ENCODE measurements at places on chromosomes 12 and 14.

DNA sequence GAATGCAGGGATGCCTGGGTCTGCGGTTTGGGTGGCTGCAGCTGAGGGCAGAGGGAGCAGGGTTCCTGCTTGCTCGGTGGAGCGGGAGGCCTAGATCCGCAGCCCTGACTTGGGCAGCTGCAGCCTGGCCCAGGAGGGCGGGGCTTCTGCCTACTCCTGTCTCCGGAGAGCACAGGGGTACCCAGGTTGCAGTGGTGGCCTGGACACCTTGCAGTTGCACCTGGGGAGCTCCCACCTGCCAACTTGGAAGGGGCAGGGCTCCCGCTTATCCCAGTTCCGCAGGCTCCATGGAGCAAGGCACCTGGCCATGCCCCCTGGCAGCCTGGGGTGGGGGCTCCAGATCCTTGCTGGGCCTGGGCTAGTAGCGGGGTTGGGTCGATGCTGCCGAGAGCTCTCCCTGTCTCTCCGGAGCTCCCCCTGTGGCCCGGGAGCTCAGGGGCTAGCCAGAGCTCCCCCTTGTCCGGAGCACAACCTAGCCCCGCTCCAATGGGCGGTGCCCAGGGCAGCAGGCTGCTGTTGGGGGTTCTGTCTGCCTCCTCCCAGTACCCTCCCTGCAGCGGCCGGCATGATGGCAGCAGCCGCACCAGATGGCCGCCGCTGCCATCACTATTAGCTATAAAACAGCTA, 136.4 kb downstream of the PTPRR start:
- H3K4me3 ChIP-seq = no peak overlapping the region
- DNase-seq = no peak
- H3K36me3 ChIP-seq = no peaks in the 10 kb centered on the region
- H3K27ac ChIP-seq = no peak overlapping the region

GRCh38 chr12:111653596-111653995, 32.2 kb downstream of the BRAP start:
- no peak for DNase-seq
- no peak overlapping the region for H3K27ac ChIP-seq
- H3K27me3 ChIP-seq = no peaks in the 10 kb centered on the region

DNA sequence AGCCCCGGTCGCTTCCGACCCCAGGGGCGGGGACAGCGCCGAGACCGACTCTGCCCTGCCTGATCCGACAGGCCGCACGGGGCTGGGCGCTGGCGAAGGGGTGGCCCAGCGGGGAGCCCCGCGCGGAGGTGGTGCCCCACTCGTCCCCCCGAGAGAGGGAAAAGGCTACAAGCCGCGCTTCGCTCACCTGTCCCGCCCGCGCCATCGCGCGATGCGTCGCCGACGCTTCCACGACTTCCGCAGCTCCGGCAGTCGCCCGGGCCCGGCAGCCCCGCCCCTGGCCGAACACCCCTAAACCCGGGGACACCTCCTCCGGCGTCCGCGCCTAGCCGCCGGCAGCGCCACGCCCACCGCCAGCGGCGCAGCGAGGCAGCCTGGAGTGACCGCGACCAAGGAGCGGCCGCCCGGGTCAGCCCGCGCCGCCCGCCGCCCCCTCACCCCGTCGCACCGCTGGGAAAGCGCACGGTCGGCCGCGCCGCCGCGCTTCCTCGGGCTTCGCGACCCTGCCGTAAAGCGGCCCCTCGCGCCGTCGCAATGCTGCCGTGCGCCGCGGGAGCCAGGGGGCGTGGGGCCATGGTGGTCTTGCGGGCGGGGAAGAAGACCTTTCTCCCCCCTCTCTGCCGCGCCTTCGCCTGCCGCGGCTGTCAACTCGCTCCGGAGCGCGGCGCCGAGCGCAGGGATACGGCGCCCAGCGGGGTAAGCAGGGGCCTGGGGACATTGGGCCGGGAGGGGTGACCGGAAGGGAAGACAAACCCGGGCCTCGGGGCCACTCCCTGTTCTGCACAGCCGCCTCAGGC, at the start of the genes BAG5 and COA8:
Gene BAG5 (minus strand): TSS at position 229 of the 797 bp plus-strand sequence. CDS start 1,493 bp downstream, outside the sequence.
Gene COA8 (plus strand): TSS at position 532 of the 797 bp plus-strand sequence. CDS start 42 bp downstream, at position 574.
- H3K27ac ChIP-seq = peak within 1 kb of the TSS; percentile 87
- H3K4me3 ChIP-seq = peak within 1 kb of the TSS; percentile 91
- DNase-seq = peak; percentile 85
- H3K4me1 ChIP-seq = peaks cover 32% of the 10 kb centered on the region
- peaks cover 11% of the 10 kb centered on the region for H3K36me3 ChIP-seq
- H3K27me3 ChIP-seq = no peaks in the 10 kb centered on the region

DNA sequence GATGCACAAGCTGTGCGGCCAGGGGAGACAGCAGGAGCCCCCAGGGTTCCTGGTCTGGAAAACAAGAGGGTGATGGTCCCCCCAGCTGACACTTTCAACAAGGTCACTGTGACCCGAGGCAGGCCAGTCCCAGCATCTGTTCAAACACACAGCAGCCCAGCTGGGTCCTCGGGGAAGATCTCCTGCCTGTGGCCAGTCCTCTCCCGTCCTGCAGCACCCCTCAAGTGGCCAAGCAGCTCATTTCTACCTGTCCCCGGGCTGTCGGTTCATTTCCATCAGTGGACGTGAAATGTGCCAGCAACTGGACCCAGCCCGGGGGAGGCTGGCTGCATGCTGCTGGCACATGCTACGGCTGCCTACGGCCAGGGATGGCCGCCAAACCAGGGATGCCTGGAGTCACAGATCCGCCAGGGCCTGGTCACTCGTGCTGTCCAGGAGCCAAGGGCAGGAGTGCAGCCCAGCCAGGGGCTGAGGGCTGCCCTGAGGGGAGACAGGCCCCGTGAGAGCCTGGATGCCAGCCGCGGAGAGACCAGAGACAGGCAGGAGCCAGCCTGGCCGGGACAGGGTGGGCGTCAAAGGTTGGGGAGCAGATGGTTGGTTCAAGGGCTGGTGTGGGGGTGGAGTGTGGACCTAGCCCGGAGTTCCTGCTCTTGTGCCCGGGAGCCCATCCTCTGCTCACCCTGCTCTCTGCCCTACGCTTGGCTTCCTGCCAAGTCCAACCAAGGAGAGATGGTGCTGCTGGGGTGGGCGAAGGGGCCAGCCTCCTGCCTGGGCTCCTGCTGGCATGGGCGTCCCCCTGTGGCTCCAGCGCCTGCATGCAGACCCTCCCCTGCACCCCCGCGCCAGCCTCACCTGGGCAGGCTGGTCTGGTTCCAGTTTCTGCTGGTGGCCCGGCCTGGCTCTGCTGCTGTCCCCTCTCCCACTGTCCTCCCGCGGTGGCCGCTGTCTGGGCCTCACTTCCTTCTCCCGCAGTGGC, 143.8 kb downstream of the ADGRD1 start:
- no peak overlapping the region for H3K27ac ChIP-seq
- H3K36me3 ChIP-seq = no peaks in the 10 kb centered on the region
- no peaks in the 10 kb centered on the region for H3K4me1 ChIP-seq
- no peak for DNase-seq
- H3K4me3 ChIP-seq = no peak overlapping the region
- no peaks in the 10 kb centered on the region for H3K27me3 ChIP-seq

GRCh38 chr14:29355331-29355730, 572.3 kb downstream of the PRKD1 start:
- no peaks in the 10 kb centered on the region for H3K36me3 ChIP-seq
- H3K4me3 ChIP-seq = no peak overlapping the region
- no peaks in the 10 kb centered on the region for H3K27me3 ChIP-seq
- no peaks in the 10 kb centered on the region for H3K4me1 ChIP-seq
- DNase-seq = no peak

DNA sequence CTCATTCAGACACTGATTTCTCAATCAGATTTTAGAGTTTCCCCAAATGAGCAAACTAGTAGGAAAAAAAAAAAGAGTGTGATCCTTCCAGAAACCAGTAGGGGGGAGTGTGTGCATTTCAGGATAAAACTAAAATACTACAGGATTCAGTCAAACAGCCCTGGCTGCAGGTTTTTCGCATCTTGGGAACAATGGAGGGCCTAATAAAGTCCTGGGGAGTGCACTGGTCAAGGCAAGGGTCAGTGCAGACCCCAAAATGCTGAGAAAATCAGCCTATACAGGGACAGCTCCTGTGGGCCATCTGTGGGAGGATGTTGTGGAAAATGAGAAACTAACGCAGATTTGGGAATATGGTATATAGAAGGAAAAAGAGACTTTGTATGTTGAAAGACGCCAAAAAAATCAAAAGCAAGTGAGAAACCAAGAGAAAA, 22.2 kb upstream of the ABCD4 start:
- no peaks in the 10 kb centered on the region for H3K4me1 ChIP-seq
- no peaks in the 10 kb centered on the region for H3K36me3 ChIP-seq
- H3K27me3 ChIP-seq = no peaks in the 10 kb centered on the region
- H3K27ac ChIP-seq = no peak overlapping the region

DNA sequence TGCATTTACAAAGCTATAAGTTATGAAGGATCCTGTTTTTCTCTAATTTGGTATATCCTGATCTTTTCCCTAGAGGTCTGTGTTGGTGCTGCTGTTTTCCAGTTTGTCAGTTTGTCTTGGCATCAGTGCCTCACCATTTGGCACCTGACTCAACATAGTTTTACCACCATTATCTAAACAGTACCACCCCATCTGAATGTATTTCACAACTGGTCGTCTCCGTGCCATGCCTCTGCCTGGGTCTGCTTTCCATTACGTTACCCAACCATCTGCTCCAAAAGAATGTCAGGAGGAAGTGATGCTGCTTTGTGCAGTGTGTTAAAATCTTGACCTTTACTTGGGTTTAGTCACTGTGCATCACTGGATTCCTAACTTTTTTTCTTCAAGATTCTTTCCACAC, 129.3 kb upstream of the RASSF8 start:
- DNase-seq = no peak
- H3K36me3 ChIP-seq = no peaks in the 10 kb centered on the region
- H3K27ac ChIP-seq = no peak overlapping the region
- H3K4me1 ChIP-seq = no peaks in the 10 kb centered on the region

- H3K4me1 ChIP-seq = no peaks in the 10 kb centered on the region
- H3K27me3 ChIP-seq = no peaks in the 10 kb centered on the region
- H3K4me3 ChIP-seq = no peak overlapping the region
- H3K27ac ChIP-seq = no peak overlapping the region
- no peaks in the 10 kb centered on the region for H3K36me3 ChIP-seq
Observed at GRCh38 chr12:114744691-114745090, 60.7 kb upstream of the TBX3 start.

- no peaks in the 10 kb centered on the region for H3K36me3 ChIP-seq
- peaks cover 15% of the 10 kb centered on the region for H3K4me1 ChIP-seq
- H3K4me3 ChIP-seq = no peak overlapping the region
- H3K27ac ChIP-seq = no peak overlapping the region
- no peaks in the 10 kb centered on the region for H3K27me3 ChIP-seq
- DNase-seq = no peak
Observed at GRCh38 chr14:101118746-101119591, 215.4 kb upstream of the RTL1 start.

GRCh38 chr12:56084958-56085543, 5.1 kb downstream of the ERBB3 start:
- H3K4me3 ChIP-seq = no peak overlapping the region
- no peaks in the 10 kb centered on the region for H3K36me3 ChIP-seq

DNA sequence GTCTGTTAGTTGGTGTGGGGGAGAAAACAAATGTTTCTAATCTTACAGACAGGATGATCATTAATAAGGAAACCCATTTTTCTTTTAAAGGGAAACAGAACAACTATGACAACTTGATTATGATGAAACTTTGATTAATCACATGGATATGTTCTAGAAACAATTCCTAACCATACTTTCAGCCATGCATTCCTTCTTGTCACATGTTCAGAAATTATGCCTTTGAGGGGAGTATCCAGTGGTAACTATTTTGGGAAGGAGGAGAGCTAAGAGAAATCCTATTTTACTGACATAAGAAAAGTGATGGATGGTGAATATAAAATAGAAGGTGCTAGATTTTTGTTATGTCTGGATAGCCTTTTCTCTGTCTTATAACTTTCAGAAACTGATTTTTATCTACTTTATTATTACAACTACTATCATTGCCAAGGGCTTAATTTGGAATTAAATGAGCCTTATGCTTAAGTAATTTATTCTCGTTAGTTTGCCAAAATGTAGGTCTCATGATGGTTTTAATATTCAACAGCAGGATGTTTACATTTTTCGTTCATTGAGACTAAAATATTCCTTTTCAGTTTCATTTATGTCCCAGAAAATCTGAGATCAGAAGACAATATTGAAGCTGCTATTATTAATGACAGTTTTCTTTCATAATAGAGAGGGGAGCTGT, 200.1 kb downstream of the TMTC2 start:
- H3K27me3 ChIP-seq = no peaks in the 10 kb centered on the region
- H3K36me3 ChIP-seq = no peaks in the 10 kb centered on the region
- H3K4me1 ChIP-seq = no peaks in the 10 kb centered on the region
- no peak for DNase-seq

DNA sequence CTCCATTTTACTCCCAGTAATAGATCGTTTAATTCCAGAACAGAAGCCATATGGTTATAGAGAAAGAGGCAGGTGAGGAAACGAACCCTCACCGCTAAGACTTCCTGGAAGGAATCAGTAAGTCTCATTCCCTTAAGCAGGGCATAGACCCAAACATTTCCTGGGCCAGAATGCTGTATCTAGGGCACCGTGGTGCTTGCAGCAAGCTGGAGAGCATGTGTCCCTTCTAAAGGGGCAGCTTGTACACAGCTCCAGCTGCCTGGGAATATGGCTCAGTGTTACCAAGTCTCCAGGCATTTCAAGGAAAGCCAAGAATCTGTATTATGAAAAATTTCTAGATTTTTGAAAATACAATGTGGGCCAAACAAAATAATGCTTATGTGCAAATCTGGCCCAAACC, 73.4 kb downstream of the PPM1H start:
- no peak for DNase-seq
- no peaks in the 10 kb centered on the region for H3K27me3 ChIP-seq
- H3K4me3 ChIP-seq = no peak overlapping the region
- H3K4me1 ChIP-seq = no peaks in the 10 kb centered on the region

DNA sequence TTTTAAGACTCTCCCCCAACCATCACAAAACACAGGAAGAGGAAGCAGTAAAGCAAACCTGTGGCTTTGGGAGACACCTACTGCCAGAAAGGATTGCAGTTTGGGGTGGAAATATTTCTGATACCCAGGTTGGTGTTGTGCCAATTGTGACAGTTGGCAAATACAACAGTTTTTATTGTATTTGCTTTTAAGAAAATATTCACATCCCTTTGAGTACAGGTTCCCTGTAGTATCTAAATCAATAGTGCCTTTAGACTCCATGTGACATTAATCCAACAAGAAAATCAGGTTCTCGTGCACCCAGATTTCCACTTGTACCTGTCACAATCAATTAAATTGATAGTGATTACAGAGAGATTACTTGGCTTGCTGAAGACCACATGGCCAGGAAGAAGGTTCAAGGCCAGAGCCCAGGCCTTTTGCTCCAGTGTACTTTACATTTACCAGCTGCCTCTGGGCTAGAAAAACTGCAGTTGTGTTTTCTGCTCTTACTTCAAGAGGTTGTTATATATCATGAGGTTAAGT, 361.2 kb downstream of the ATP23 start:
- no peak overlapping the region for H3K27ac ChIP-seq
- H3K4me3 ChIP-seq = no peak overlapping the region
- no peak for DNase-seq
- H3K4me1 ChIP-seq = no peaks in the 10 kb centered on the region
- no peaks in the 10 kb centered on the region for H3K36me3 ChIP-seq
- H3K27me3 ChIP-seq = no peaks in the 10 kb centered on the region

- H3K4me1 ChIP-seq = no peaks in the 10 kb centered on the region
- DNase-seq = no peak
- H3K36me3 ChIP-seq = no peaks in the 10 kb centered on the region
- no peaks in the 10 kb centered on the region for H3K27me3 ChIP-seq
- no peak overlapping the region for H3K27ac ChIP-seq
Observed at GRCh38 chr14:38350102-38350501, 94.2 kb upstream of the CLEC14A start.

All from naive thymus-derived CD4-positive, alpha-beta T cell (primary cell).